ENCODE measurements at places on chromosomes 2 and 18.
A peak's percentile ranks its signal among the peaks of the same experiment; 100 is the strongest.

DNA sequence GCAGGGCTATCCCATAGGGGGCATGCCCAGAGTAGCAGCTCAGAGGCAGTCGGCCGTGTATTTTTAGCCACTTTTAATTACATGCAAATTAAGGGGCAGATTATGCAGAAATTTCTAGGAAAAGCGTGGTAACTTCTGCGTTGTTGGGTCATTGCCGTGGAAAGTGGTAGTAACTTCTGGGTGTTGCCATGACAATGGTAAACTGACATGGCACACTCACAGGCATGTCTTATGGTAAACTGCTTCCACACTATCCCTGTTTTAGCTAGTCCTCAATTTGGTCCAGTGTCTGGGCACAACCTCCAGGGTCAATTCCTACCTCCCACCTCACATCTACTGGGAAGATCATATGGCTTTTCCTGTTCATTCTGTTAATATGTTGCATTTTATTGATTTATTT lies 428.9 kb upstream of the FANCL start:
- DNase-seq: no peak
- H3K4me3 ChIP-seq: no peak overlapping the region
- H3K27ac ChIP-seq: no peak overlapping the region
- no peaks in the 10 kb centered on the region for H3K27me3 ChIP-seq
- no peaks in the 10 kb centered on the region for H3K4me1 ChIP-seq

GRCh38 chr2:95040426-95040825 lies 14.9 kb downstream of the MAL start:
- no peak overlapping the region for H3K4me3 ChIP-seq
- H3K27ac ChIP-seq: peak overlapping the region; percentile 37
- no peaks in the 10 kb centered on the region for H3K27me3 ChIP-seq

DNA sequence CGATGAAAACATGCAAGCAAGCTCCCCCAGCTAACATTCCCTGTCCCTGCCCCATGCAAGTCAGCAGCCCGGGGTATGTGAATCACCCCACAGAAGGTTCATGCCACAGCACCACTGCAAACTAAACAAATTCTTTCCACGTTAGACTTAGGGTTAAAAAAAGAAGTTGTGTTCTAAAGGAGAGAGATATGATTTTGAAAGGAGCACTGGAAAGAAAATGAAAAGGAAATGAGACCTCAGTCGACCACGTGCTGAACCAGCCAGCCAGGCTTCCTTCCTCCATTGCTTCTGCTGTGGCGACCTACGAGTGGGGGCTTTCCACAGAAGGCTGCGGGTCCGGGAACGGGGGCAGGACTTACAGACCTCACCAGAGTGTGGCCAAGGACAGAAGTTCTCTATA lies 52.0 kb downstream of the ARL4C start:
- H3K36me3 ChIP-seq: peaks cover 5% of the 10 kb centered on the region
- no peaks in the 10 kb centered on the region for H3K27me3 ChIP-seq
- H3K4me1 ChIP-seq: peaks cover 75% of the 10 kb centered on the region
- H3K27ac ChIP-seq: peak overlapping the region; percentile 90

- H3K27me3 ChIP-seq: peaks cover 34% of the 10 kb centered on the region
- no peak for DNase-seq
- no peak overlapping the region for H3K4me3 ChIP-seq
- peaks cover 19% of the 10 kb centered on the region for H3K4me1 ChIP-seq
- H3K27ac ChIP-seq: no peak overlapping the region
These were observed 113.1 kb upstream of the OSR1 start for GRCh38 chr2:19471491-19471890.

- no peak for DNase-seq
- H3K36me3 ChIP-seq: no peaks in the 10 kb centered on the region
- H3K4me3 ChIP-seq: no peak overlapping the region
- H3K4me1 ChIP-seq: peaks cover 10% of the 10 kb centered on the region
- no peaks in the 10 kb centered on the region for H3K27me3 ChIP-seq
These were observed 57.2 kb upstream of the ACVR1 start for GRCh38 chr2:157933160-157933920.

DNA sequence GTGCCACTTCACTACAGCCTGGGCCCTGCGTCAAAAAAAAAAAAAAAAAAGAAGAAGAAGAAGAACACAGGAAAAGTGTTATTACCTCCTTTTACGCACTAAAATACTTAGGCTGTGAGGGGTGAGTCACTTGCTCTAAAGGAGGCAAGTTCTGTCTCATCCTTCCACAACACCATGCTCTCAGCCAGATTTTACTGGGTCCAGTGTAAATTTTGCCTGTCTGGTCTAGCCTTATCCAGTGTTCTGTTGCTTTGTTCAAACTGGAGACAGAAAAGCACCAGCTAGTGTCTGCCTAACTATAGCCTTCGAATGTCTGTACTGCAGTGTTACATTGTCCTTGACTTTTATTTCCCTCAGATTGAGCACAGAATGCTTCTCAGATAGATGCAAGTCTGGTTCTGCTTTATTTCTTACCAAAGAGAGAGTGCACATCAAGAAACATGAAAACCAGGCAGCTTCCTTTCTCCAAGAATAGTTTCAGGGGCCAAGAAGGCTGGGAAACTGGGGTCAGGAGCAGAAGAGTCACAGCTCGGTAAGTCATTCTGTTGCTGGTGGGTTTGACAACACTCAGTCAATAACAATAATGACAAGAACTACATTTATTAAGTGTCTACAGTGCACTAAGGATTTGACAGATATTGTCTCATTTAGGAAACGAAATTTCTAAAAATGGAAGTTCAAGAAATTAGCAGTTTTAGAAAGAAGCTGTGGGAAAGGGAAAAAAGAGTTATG lies 3.1 kb upstream of the MSGN1 start:
- no peaks in the 10 kb centered on the region for H3K4me1 ChIP-seq
- H3K4me3 ChIP-seq: no peak overlapping the region
- H3K27me3 ChIP-seq: peaks cover 21% of the 10 kb centered on the region
- no peak overlapping the region for H3K27ac ChIP-seq
- H3K36me3 ChIP-seq: no peaks in the 10 kb centered on the region
- DNase-seq: no peak

GRCh38 chr18:36130883-36131653 lies 1.4 kb downstream of the ELP2 start:
- H3K4me1 ChIP-seq: peaks cover 62% of the 10 kb centered on the region
- peak overlapping the region; percentile 98 for H3K27ac ChIP-seq
- H3K36me3 ChIP-seq: peaks cover 75% of the 10 kb centered on the region
- DNase-seq: no peak
- H3K27me3 ChIP-seq: no peaks in the 10 kb centered on the region

DNA sequence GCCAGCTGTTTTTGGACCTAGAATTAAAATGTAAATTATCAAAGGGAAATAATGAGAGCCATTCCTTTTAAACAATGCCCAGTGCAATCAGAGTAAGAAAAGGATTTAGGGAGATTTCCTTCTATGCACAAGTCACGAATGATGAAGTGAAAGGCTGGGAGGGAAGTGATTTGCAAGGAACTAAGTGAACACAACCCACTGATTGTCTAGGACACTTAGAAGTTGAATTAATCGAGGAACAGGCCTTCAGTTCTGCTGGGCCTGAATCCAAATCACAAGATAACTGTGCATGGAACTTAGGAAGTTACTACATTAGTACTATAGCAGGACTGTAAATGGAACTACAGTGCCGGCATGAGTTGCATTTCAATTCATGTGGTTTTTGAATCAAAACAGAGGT lies 17.7 kb downstream of the MAP2 start:
- no peak overlapping the region for H3K4me3 ChIP-seq
- H3K27ac ChIP-seq: no peak overlapping the region
- H3K27me3 ChIP-seq: no peaks in the 10 kb centered on the region
- H3K36me3 ChIP-seq: no peaks in the 10 kb centered on the region

Measured in activated T-cell treated with anti-CD3 and anti-CD28 coated beads, Interleukin-2, amount 50 U/mL, for 24 hours (primary cell).